ENCODE measurements at places on chromosomes 2 and 18.
A peak's percentile ranks its signal among the peaks of the same experiment; 100 is the strongest.

DNA sequence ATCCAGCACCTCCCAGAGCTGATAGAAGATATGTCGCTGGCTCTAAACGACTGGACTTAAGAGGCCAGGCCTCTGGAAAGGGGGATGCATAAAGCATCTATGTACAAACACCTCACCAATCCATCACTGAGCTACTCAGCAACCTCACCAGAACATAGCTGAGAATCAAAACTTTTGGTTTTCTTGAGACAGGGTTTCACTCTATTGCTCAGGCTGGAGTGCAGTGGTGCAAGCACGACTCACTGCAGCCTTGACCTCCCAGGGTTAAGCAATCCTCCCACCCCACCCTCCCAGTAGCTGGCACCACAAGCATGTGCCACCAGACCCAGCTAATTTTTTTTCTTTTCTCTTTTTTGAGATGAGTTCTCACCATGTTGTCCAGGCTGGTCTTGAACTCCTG lies 62.9 kb upstream of the MSH6 start:
- DNase-seq, result no peak

GRCh38 chr18:48735681-48736255 lies 196.9 kb downstream of the CTIF start:
- DNase-seq, result no peak

DNA sequence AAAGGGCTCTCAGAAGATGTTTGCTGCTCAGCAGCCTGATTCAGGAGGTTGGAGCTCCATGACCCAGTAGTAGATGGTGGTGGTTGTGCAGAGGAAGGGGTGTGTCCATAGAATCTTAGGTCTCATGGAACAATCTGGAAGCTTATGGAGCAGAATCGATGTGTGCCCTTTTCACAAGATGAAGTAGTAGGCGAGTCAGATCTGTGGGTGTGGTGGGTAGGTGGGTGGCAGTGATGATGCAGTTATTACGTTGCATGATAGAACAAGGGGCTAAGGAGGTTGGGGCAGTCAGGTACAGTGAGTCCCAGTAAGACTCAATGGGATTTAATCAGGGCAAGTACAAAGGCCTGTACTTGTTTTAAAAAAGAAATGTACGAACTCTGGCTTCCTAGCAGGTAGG lies 9.1 kb downstream of the TET3 start:
- no peak for DNase-seq

- peak; percentile 98 for DNase-seq
These were observed 81.3 kb downstream of the STRADB start for GRCh38 chr2:201532686-201533304.

DNA sequence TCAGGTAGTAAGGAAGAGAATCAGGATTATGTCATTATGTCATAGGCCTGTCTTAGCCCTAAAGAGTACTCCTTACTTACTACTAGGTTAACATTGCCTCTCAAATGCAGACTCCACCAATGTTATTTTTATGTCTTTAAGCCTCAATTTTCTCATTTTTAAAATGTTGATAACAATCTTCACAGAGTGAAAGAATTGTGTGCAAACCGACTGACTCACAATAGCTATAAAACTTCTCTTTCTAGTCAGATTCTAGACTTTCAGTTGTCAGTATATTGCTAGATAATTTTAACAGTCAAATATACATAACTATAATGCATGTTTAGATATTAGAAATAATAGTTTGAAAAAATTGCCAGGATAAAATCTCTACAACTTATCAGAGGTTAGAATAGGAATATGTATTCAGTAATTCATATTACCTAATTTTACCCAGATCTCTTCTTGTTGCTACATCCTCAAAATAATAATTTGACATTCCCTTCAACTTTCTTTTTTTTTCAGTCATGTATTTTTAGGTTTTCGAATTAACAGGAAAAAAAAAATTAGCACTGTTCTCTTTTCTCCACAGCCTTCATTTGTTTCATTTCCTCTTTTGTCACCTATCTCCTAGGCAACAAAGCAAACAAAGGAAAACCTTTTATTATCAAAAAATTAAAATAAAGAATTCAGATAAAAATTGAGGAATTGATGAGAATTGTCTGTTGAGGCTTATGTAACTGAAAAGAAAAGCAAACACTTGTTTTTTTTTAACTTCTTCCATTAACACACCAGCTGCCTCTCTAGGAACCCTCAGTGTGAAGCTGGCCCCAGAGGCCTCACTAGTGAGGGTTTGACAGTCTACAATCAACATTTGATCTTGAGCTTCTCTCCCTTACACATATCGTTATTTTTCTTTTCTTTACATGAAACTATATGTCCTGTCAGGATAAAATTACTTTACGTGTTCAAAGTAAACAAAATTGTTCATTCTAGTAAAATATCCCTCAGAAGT lies 279.0 kb downstream of the CALCRL start:
- DNase-seq, result no peak

GRCh38 chr18:77298172-77298571 lies 48.5 kb downstream of the GALR1 start:
- no peak for DNase-seq

GRCh38 chr18:79888016-79888415 lies 63.4 kb downstream of the SLC66A2 start:
- DNase-seq, result no peak

GRCh38 chr2:64931246-64932115 lies 57.7 kb upstream of the SLC1A4 start:
- no peak for DNase-seq

GRCh38 chr18:74760026-74760425 lies 162.4 kb downstream of the ZNF407 start:
- no peak for DNase-seq

All from fibroblast of skin of back (primary cell).